NCI-H1930 (cell line): ENCODE measurements at places on chromosomes 12 and 14.
A peak's percentile ranks its signal among the peaks of the same experiment; 100 is the strongest.

DNA sequence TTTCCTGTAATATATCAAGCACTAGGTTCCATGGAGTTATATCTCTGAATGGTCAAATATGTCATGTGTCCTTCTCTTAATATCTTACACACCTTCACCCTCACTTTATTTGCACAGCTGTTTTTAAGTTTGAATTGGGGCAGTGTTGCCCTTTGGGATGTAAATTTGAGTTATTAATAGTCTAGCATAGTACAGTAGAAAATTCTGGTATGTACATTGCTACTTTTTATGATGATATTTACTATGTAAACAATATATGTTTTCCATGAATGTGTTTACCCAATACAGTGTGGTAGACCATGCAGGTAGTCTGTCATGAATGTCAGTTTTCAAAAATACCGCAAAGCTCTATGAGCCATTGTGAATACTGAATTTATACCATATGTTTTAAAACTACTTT, 50.5 kb downstream of the METTL25 start:
- DNase-seq, result no peak

DNA sequence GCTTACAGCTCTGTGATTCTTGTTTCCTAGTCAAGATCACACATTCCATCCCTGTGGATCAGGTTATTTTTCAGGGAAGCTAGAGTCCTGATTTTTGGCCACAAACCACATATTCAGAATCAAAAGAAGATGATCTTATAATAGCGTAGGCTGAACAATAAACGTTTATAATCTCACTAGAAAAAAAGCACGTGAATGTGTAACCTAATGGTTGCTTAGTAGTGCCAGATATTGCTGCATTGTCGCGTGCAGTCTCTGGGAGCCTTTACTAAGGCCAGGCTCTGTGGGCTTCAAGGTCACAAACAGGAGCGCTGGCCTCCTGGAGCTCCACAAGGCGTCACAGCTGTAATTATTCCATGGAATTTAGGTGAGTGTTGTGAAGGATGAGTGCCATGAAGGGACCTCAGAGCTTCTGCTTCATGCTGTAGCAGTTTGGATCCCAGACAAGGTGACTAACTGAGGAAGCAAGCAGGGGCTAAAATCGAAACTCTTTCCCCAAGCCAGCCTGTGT, 17.4 kb downstream of the CDKN1B start:
- DNase-seq, result no peak

- no peak for DNase-seq
Measured at GRCh38 chr14:66322564-66322963, 163.6 kb upstream of the CCDC196 start.

- DNase-seq, result no peak
Measured at GRCh38 chr14:79580906-79581305, 630.4 kb downstream of the DIO2 start.

GRCh38 chr12:108317308-108318234, 21.5 kb downstream of the CMKLR1 start:
- no peak for DNase-seq

DNA sequence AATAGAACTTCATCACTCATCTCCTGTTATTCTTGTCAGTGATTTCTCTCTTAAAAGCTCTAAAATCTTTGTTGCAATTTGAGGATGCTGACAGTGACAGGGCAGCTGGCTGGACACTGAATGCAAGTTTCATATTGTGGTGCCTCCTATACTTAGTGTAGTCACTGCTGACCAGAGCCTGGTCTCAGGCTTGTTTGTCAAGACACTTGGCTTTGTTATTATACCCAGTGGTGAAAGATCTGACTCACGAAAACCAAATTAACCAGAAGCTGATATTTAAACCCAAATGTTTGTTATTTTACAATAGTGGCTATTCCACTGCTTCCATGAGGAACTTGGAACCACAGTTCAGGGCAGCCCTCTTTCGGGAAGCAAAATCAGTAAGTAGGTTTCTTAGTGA, 42.8 kb downstream of the RPGRIP1 start:
- no peak for DNase-seq

DNA sequence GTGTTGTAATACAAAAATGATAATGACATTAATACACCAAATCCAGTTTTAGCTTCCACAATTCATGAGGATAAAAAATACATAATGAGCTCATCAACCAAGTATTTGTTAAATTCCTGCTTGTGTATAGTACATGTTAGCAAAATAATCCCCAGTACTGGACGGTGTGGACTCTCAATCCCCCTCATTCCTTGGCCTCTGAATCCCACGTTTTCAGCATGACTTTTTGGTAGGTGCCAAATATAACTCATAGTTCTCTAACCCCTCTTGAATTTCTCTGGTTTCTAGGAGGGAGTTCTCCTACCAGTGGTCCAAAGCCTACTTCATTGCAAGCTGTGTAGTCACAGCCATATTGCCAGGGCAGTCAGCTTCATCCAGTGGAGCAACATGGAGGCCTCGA, 41.4 kb upstream of the EPS8 start:
- DNase-seq, result no peak

DNA sequence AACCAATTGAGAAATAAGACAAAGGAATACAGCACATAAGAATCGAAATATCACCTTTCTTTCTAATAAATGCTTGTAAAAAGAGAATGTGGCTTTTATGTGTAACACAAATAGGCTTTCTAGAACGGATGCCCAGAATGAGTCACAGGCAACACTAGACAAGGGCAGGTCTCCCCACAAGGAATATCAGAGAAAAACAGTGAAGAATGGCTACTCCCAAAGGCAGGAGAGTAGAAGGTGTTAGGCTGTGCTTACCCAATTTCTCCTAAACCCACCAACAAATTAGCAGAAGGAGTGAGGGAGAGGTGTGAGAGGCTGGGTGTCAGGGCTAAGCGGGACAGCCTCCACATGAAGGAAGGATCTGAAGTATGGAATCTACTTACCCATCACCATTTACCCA, 55.2 kb downstream of the GALNT4 start:
- no peak for DNase-seq

- DNase-seq, result no peak
Measured at GRCh38 chr12:4434301-4434700, 11.3 kb downstream of the FGF6 start.

- DNase-seq, result no peak
Measured at GRCh38 chr12:31029916-31030562, 43.6 kb upstream of the DDX11 start.

DNA sequence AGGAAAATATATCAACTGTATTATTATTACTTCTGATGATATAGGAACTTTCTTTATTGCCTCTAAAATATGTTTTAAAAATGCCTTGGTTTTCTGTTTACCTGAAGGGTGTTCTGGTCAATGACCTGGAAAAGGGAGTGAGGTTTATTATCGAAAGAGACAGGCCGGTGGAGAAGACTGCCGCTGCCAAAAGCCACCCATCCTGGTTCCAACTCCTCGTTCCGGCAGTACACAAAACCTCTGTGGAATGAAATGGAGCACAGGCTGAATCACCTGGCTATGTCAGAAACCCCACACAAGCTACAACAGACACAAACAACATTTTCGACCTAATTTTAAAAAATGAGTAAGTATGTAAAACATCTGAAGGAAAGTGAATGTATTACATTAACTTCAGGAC, 73.6 kb downstream of the HECTD4 start:
- no peak for DNase-seq

- DNase-seq, result no peak
Measured at GRCh38 chr14:39023939-39024871, 78.8 kb downstream of the SEC23A start.

GRCh38 chr14:51576879-51577278, 74.8 kb upstream of the FRMD6 start:
- DNase-seq, result no peak

DNA sequence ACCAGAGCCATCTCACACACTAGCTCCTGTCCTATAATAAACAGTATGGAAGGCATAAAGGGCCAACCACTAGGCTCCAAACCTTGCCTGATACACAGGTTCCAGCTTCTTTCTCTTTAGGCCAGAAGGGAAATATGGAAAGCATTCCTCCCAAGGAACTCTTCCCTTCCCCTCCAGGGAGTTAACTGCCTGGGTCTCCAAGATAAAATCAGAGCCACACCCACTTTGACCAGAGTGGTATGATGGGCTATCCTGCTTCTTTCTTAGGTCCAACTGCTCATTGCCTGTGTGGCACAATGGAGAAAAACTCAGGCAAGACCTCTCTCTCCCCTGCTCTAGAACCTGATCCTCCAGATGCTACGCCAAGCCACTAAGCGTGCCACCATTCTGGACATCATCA, 2.1 kb downstream of the TSSK4 start:
- no peak for DNase-seq

GRCh38 chr14:77682158-77682553, 25.7 kb downstream of the ALKBH1 start:
- no peak for DNase-seq

DNA sequence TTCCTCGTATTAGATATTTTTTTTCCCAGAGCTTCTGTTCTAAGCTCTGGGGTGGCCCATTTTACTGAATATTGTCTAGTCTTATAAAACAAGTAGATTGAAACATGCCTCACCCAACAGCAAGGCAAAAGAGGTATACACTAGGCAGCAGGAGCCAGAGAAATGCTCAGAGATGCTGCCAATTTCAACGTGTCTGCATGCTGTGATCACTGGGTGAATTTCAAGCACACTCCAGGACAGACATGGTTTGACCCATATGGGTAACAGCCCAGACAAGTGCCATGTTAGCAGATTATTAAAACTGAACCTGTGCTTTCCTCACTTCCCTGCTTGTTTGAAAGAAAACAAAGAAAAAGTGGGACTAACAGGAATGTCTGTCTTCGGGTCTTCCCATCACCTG, 321.3 kb downstream of the MED13L start:
- DNase-seq, result no peak

GRCh38 chr12:3405821-3406220, 85.2 kb upstream of the PRMT8 start:
- DNase-seq, result no peak

- DNase-seq, result no peak
Measured at GRCh38 chr14:26286081-26286912, 311.5 kb downstream of the NOVA1 start.

DNA sequence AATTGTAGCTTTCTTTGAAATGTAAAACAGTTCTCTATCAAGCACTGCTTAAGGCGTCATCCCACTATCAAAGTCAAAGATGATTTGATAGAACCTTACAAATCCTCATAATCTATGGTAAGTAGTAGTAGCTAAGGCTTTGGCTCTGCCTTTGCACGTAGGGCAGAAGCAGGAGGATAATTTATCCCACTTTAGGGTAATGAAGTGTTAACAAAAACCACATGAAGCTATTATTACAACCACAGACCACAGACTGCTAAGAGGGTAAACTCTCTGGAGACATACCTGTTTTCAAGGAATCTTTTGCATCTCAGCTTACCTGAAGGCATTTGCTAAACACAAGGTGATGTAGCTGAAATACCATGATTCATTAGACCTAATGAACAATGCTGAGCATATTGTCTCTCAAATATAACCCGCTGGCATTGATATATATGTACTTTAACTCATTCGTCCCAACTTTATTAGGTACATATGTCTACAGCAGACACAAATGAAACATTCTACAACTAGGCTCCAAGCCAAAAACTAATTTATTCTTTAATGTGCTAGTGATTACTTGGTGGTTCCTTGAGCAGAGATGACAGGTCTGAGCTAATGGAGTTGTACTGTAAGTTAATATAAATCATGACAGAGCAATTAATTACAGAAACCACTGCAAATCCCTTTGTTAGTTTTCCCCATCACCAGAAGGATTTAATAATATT, 368.8 kb downstream of the ETNK1 start:
- no peak for DNase-seq

GRCh38 chr14:69154779-69155178, 1.9 kb upstream of the DCAF5 start:
- DNase-seq, result no peak

DNA sequence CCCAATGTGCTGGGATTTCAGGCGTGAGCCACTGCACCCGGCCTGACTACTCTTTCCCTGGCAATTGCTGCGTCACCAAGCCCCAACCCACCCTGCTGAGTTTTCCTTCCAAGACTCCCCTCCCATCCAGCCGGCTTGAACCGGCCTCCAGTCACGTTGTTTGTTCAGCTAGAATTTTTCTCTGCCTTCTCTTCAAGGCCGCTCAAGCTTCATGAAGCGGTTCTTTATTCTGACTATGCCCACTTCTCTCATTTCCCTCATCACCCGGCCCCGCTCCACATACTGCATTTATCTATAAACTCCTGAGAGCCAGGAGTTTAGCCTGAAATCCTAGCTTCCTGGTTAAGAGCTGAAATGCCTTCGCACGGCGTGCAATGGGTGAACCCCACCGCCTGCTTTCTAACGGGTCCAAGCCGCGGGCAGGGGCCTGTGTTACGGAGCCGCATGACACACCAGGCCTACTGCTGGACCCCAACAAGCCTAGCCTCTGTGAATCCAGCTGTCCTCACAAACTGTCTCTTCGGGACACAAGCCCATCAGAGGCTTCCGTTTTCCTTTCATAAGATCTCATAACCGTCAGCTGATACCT, 999 bp upstream of the DCAF4 start:
- DNase-seq, result no peak

GRCh38 chr14:101440496-101440895, 120.8 kb upstream of the DIO3 start:
- DNase-seq, result no peak

- no peak for DNase-seq
Measured at GRCh38 chr12:3603576-3603975, 112.6 kb downstream of the PRMT8 start.

- no peak for DNase-seq
Measured at GRCh38 chr12:41441180-41441579, 253.1 kb downstream of the PDZRN4 start.

- DNase-seq, result no peak
Measured at GRCh38 chr12:43098071-43098470, 453.9 kb downstream of the ADAMTS20 start.

GRCh38 chr12:122356192-122356635, 66.3 kb downstream of the CLIP1 start:
- no peak for DNase-seq

DNA sequence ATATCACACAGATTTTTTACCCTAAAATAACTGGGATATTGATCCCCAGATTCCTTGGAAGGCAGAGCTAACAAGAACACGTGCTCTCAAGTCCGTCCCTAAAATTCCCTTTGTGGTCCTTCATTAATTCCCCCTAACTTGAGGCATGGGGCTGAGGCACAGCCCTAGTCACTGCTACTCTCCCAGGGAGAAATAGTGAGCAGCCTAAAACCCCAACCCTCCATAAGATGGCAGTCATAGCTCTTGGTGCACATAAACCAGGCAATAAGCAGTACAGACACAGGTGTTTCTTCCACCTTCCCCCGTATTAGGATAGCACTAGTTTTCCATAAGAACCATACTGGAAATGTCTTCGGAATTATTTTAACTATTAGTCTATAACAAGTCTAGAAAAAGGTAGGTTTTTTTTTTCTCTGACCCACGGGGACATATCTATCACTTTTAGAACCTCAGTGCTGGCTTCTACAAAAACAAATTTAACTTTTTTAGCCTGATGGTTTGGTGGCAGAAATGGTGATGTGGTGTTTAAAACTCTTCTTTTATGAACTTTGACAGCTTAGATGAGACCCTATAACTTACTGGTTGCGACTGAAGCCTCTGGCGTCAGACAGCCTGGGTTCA, 3.1 kb upstream of the ARHGEF40 start:
- no peak for DNase-seq

- DNase-seq, result no peak
Measured at GRCh38 chr12:58745348-58746125, 174.8 kb downstream of the LRIG3 start.

- peak; percentile 41 for DNase-seq
Measured at GRCh38 chr14:25484235-25484634, 434.3 kb upstream of the STXBP6 start.

GRCh38 chr12:131857908-131858850, 30.0 kb downstream of the MMP17 start:
- no peak for DNase-seq
